Tongue (tissue), 3 donors: ENCODE measurements at places on chromosomes 1 and 21.

- DNase-seq, result no peak
These were observed 181.5 kb downstream of the PLPP3 start for GRCh38 chr1:56397811-56398231.

GRCh38 chr1:235549351-235550139 lies 45.3 kb upstream of the B3GALNT2 start:
- no peak for DNase-seq

DNA sequence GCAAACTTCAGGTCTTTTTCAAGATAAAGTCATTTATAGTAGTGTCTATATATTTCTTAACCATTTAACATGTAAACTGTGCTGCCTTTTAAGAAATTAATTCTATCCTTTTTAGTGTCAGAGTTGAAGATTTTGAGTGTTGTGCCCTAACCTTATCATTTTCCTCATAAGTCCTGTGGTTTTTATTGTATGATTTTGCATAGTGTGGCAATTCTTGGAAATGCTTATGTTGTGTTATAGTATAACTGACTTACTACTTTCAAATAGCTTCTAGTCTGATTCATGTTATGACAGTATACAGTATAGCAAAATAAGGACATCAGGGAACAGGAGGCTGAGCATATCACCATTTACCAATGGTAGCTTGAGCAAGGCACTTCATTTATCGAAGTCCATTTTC lies 99.1 kb downstream of the PTBP2 start:
- DNase-seq, result no peak

GRCh38 chr1:10776190-10776905 lies 20.1 kb downstream of the CASZ1 start:
- peak; percentile 86 for DNase-seq

DNA sequence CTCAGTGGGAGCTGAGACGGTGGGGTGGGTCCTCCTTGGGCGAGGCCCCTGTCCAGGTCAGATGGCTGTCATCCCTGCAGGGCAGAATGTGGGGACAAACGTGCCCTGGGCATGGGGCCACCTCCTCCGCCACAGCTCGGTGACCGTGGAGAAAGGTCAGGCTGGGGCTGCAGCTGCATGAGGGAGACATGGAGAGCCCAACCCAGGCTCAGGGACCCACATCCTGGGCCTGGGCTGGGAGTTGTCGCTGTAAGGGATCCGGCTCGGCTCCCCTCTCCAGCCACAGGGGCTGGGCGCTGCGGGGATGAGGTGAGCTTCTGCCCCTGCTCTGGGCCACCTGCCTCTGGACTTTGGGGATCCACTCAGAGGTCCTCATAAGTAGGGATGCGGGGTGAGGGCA lies 518 bp upstream of the PLCH2 start:
- no peak for DNase-seq

- DNase-seq, result no peak
These were observed 59.6 kb upstream of the ITPKB start for GRCh38 chr1:226798427-226799411.

DNA sequence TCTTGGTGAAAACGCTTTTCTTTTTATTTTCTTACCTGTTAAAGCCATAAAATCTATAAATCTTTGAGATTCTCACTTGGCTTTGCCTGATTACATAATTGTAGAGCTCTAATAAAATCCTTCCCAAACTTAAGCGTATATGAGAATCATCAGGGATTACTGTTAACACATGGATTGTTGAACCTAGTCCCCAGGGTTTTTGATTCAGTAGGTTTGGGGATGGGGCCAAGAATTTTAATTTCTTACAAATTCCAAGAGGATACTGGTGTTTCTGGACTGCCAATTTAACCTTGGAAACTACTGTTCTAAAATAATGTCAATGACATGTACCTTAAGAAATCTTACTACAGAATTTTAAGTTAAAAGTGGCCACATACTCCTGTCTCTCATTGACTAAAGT lies 694.2 kb downstream of the BRINP3 start:
- DNase-seq, result no peak

GRCh38 chr1:68201546-68202238 lies 30.6 kb downstream of the WLS start:
- peak; percentile 83 for DNase-seq

DNA sequence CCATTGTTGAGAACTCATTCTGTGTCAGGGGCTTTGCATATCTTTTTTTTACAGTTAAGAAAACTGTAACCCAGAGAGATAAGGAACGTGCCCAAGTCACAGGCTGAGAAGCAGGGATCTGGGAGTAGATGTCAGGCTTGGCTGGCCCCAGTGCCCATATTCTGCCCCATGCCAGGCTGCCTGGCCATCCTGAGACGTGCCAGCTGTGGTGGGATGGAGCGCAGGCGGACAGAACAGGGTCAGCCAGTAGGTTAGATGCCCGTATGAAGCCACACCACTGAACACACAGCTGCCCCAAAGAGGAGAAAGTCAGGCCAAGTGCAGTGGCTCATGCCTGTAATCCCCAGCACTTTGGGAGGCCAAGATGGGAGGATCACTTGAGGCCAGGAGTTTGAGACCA lies 55.9 kb downstream of the SLC66A1 start:
- no peak for DNase-seq

- DNase-seq, result no peak
These were observed 172.7 kb downstream of the BARHL2 start for GRCh38 chr1:90544356-90544755.

DNA sequence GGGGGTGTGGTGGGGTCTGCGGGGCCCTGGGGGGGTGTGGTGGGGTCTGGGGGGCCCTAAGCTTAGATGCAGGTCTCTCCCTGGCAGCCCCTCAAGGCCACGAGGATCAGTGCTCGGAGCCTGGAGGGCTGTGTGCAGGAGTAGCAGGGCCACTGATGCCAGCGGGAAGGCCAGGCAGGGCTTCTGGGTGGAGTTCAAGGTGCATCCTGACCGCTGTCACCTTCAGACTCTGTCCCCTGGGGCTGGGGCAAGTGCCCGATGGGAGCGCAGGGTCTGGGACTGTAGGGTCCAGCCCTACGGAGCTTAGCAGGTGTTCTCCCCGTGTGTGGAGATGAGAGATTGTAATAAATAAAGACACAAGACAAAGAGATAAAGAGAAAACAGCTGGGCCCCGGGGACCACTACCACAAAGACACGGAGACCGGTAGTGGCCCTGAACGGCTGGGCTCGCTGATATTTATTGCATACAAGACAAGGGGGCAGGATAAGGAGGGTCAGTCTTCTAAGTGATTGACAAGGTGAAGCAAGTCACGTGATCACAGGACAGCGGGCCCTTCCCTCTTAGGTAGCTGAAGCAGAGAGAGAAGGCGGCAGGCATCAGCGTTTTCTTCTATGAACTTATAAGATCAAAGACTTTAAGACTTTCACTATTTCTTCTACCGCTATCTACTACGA lies 8.7 kb downstream of the RNF223 start:
- no peak for DNase-seq

DNA sequence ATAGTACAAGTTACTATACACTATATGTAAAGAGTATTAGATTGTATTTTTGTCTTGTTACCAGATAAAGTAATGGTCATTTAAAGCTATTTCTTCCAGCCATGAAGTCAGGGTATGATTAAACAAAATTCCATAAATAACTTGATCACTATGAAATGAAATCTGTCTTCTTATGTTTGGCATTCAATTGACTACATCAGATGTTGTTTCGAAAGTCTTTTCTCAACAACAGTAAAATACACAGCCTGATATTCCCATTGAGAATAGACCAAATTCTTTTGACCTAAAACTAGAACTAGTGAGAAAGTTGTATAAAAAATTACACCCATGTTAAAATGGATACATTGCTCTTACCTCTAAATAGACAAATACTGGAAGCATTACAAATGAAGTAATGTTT lies 134.6 kb upstream of the ADAMTS5 start:
- DNase-seq, result no peak

DNA sequence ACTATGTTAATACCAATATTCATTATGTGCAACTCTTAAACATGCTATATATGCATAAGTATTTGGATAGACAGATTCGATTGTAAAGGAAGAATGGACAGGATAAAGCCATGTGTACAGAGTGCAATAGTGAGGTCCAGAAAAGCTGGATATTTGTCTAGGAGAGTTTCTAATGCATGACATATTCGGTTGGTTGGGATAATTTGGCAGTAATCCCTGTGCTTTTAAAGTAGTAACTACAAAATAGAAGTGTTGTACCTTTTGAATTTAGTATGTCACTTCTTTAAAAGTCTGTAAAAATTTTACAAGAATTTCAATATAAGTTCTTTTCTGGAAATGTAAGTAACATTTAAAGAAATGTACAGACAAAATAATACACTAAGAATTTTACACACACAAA lies 774.5 kb downstream of the USP25 start:
- DNase-seq, result no peak

GRCh38 chr1:77018311-77018710 lies 151.0 kb downstream of the ST6GALNAC5 start:
- DNase-seq, result no peak

- peak; percentile 67 for DNase-seq
These were observed 2.4 kb upstream of the ELF3 start for GRCh38 chr1:202007805-202008489.

DNA sequence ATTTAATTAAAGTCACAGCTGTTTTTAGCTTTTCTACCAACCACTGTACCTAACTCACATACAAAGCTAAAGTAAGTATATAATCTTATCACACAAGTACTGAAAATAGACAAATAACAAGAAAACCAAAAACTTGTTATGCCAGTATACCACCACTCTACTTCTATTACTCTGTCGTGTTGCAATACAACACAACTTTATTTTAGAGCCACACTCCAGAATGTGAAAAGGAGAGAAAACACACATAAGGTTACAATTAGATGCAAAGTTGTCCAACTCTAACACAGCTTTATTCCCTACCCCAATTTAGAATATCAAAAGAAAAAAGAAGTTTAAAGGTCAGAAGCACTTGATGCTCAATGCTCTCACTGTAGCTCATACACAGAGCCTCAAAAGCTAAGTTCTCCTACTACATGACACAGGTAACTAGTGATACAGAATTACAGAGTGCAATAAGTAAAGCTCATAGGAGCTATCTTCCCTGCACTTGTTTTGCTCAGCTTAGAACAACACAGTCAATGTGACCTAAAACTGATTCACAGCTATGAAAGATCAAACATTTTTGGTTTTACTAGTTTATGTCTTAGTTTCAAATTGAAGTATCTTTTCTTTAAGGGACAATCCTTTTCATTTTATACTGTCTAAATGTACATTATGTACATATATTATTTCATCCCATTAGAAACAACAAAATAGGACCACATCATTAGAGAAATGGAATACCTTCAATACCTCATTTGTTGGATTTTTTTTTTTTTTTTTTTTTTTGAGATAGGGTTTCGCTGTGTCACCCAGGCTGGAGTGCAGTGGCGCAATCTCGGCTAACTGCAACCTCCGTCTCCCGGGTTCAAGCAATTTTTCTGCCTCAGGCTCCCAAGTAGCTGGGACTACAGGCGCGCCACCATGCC lies 29.2 kb downstream of the EYA3 start:
- no peak for DNase-seq

DNA sequence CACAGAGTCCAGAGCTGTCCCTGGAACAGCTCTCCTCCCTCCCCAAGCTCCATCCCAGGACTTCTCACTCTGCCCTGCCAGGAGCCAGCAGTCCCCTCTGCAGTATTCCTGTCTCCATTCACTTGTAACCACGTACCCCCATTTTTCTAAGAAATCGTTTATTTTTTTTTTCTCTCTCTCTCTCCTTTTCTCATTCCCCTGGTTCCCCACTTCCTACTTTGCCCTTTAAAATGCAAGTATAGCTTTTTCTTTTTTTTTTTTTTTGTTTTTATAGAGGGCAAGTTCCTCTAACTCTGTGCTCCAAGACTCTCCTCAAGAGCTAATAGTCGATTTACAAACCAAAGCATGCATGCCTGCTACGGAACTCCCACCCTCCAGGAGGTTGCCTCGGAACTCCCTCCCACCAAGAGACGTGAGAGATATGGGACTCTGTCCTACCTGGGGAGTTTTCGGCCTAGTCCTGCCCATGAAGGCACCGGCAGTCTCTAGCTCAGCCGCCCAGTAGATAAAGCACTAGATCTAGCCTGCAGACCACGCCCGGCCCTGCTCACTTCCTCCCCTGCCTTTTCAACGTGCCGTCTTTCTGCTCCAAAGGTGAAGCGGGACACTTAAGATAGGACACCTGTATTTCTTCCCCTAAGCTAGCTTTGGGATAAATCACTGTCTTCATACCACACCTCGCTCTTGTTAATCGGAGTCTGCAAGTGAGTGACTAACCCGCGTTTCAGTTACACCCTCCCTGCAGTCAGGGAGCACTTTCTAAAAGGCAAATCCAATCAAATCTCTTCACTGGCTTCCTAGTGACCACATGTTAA lies 27.7 kb downstream of the TNFRSF9 start:
- DNase-seq, result no peak

- peak; percentile 75 for DNase-seq
These were observed 6.0 kb upstream of the PIGC start for GRCh38 chr1:172449585-172450523.

DNA sequence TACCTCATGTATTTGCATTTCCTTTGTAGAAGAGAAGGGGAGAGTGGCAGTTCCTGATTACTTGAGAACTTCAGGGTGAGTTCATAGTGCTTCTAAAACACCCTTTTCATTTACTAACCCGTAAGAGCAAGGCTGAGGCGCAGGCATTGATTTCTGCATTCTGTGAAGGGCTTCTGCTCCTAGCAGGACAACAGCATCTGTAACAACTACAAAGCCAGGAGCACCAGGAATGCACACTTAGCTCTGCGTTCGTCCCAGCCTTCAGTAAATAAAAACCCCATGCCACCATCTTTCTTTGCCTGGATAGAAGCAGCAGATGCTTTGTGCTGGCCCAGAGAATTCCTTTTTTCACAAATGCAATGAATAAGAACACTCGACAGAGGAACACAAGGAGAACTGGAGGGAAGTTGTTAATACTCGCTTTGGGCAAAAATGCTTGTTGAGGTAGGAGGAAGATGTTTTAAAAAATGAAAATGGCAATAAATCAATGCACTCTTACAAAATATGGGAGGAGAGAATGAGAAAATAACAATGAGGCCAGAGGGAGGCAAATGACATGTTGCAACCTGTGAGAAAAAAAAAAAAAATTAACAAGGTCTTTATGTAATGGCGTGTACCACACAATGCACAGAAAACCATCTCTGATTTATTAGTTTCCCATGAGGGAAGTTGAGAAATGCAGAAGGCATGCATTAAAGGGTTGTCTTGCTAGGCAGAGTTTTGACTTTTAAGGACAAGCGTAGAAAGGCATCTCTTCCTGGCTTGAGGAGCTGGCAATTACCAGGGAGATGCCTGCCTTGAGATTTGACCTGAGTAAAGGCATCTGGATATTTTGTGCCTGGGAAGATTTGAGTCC lies 418.8 kb downstream of the DISC1 start:
- DNase-seq, result no peak

DNA sequence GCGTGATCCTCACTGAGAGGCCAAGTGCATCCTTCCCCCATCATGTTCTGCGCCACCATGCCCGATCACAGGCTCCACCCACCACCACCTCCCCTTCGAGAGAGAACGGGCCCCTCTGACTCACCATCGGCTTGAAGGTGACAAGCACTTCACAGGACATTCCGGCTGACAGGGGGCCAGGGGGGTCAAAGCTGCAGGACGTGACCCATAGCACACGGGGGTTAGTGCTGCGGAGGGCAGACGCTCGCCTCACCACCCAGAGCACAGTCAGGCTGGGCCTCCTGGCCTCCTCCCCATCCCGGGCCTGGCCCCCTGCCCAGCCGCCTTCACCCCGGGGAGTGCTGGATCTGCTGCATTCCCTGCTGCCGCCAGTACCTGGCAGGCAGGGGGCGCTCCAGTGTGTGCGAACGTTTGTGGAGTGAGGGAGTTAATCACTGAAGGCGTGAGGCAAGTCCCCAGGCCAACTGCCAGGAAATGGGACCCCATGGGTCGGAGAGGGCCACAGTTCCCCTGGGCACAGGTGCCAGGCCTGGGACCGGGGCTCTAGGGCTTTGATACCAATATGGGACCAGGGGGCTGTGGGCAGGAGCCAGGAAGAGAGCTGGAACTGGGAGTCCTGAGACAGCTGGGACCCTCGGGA lies 40.9 kb upstream of the TMEM52 start:
- peak; percentile 84 for DNase-seq
